ENCODE measurements at places on chromosomes 16 and 17.

GRCh38 chr16:70151391-70151790 is 22.2 kb upstream of the CLEC18C start:
- DNase-seq = no peak

GRCh38 chr17:39659279-39660010 is 5.7 kb upstream of the TCAP start:
- DNase-seq = no peak

- no peak for DNase-seq
Measured at GRCh38 chr17:8681170-8681949, 50.8 kb upstream of the MYH10 start.

DNA sequence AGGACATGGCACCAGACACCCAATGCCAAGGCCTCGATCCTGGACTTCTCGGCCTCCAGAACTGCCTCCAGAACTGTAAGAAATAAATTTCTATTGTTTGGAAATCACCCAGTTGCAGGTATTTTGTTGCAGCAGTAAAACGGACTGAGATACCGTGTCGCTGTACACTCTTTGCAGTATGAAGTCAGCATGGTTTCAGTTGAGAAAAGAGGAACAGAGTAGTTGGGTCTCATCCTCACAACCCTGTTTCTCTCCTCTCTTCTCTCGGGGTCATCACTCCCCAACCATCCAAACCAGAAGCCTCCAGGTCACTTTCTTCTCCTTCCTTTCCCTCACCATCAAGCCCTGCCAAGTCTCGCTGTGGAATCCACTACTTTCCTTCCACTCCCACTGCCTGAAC is 77.8 kb downstream of the ADCY9 start:
- no peak for DNase-seq

GRCh38 chr17:10314329-10314728 is 58.5 kb downstream of the MYH13 start:
- DNase-seq = no peak

- no peak for DNase-seq
Measured at GRCh38 chr16:16059895-16060590, 110.6 kb downstream of the ABCC1 start.

- no peak for DNase-seq
Measured at GRCh38 chr16:68839831-68840230, 3.5 kb upstream of the TANGO6 start.

DNA sequence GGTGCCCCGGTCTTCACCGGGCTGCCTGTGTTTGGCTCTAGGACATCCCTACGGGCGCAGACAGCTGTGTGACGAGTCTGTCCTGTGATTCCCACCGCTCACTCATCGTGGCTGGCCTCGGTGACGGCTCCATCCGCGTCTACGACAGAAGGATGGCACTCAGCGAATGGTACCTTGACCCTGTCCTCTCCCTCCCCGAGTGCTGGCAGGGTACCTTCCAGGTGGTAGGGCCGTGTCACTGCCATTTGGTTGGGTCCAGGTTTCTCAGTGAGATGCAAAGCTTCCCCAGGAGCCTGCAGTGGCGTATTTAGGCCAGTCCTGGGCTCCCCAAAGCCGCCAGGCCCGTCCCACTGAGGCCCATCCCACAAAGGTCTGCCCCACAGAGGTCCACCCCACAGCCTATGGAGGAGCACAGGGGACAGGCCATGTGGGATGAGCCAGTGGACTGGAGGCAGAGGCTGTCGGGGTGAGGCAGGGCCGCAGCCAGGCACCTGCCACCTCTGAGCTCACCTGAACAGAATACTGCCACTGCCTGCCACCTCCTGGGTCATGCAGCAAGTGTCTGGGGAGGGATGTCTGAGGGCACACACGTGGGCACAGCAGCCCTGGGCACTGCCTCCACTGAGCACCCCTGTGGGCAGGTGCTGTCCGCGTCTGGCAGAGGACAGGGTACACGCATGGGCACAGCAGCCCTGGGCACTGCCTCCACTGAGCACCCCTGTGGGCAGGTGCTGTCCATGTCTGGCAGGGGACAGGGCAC is 31.4 kb upstream of the CHMP6 start:
- DNase-seq = no peak

DNA sequence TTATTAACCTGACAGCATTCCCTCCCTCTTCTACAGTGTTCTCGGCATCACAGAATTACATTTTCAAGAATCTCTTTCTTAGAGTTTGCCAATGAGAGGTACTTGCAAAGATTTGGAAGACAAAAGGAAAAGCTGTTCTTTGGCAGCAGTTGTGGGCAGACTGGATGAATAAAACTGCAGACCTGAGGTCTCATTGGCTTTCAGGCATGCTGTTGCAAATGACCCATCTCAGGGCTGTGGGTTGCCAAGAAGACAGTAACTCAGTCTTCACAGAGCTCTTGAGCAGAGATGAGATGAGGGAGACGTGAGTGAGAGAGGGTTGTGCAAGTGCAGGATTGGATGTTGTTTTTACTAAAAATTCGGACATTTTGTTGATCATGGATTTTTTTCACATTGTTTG is 11.3 kb upstream of the USP31 start:
- DNase-seq = no peak

DNA sequence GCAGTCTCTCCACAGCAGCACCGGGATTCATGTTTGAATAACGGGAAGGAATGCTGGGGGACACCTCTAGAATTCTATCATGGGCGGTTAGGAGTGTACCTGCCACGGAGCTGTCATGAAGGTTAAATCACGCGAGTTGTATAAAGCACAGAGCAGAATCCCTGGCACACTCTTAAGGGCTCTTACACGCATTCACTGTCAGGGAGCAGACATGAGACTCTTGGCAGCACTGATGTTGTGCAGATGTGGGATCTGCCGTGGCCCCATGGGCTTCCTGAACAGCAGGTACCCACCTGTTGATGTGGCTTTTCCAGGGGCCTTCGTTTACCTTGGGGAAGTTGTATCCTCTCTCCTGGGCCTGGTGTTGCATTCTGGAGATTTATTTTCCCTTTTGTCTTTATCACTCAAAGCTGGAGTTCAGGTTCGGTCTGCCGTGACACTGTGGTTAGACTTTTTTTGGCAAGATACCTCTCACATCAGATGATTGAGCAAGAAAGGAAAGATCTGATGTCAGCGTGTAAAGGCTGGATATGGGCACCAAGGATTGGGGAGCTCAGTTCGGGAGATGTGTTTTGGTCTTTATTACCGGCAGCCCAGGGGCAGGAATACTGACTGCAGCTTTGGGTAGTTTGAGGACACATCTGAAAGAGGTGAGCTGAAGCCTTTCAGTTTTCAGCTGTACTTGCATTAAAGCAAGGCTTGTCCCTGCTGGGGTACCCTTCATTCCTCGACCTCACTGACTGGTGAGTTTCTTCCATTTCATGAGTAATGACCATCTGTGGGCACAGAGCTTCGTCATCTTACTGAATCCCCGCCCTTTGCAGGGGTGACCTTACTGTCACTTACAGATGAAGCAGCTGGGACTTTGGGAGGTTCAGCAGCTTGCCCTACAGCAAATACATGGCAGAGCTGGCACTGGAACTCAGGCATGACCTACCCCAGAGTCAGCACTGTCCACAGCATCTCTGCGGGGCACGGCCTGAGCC is 19.3 kb downstream of the KNOP1 start:
- no peak for DNase-seq
